Nephron progenitor cell (in vitro differentiated cells): ENCODE measurements at places on chromosomes 5 and 9.

DNA sequence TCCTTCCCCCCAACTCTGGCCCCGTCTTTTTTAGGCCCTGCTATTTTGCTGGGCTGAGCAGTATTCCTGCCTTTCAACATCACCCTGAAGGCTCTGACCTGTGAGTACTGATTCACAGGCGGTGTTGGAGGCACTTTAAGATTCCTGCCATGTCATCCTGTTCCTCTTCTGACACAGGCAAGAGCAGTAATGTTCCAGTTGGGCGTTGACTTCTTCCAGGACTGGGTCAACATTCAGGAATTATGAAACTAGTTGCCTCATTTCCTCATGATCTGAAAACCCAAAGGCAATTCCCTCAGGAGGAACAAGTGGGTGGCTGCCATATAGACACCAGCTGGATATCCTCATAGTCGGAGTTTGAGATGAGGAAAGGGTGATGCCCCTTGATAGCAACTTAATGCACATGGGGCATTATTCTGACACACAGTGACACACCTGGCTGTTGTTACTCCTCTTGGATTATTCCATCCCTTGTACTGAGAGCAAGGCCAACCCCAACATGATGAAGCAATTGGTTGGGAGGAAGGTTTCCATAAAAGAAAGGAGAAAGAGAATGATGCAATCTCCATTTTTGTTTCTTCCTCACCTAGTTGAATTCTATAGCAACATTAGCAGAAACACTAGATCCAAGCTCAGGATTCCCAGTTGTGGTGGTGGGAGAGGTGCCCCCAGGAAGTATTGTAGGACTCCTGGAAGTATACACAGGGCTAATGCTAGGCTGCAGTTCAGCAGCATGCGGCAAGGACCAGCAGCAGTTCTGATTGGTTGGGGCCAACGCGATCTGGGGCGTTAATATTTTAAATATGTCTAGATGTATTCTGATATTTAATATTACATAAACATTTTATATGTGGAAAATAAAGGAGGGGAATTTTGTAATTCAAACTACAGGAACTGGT is 19.6 kb upstream of the GLRX start:
- no peak for DNase-seq

GRCh38 chr5:142841511-142842265 is 71.5 kb downstream of the ARHGAP26 start:
- no peak for DNase-seq

DNA sequence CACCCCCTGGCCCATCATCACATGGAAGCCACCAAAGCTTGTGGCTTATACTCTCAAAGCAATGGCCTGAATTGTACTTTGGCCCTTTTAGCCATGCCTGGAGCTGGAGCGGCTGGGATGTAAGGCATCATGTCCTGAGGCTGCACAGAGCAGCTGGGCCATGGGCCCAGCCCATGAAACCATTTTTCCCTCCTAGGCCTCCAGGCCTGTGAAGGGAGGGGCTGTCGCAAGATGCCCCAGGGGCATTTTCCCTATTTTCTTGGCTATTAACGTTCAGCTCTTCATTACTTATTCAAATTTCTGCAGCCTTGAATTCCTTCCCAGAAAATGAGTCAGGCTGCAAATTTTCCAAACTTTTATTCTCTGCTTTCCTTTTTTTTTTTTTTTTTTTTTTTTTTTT is 27.7 kb downstream of the FST start:
- no peak for DNase-seq

- no peak for DNase-seq
Measured at GRCh38 chr5:7759257-7759871, 91.6 kb downstream of the CFAP90 start.

- peak; percentile 7 for DNase-seq
Measured at GRCh38 chr5:24623031-24623430, 21.7 kb downstream of the CDH10 start.

- no peak for DNase-seq
Measured at GRCh38 chr9:98097836-98098235, 21.2 kb downstream of the TRIM14 start.
